Left hindlimb (tissue), 1 donor: ENCODE measurements at places on chromosomes 3 and 15.

- DNase-seq = no peak
Observed at GRCh38 chr15:28147801-28148200, 48.7 kb upstream of the OCA2 start.

DNA sequence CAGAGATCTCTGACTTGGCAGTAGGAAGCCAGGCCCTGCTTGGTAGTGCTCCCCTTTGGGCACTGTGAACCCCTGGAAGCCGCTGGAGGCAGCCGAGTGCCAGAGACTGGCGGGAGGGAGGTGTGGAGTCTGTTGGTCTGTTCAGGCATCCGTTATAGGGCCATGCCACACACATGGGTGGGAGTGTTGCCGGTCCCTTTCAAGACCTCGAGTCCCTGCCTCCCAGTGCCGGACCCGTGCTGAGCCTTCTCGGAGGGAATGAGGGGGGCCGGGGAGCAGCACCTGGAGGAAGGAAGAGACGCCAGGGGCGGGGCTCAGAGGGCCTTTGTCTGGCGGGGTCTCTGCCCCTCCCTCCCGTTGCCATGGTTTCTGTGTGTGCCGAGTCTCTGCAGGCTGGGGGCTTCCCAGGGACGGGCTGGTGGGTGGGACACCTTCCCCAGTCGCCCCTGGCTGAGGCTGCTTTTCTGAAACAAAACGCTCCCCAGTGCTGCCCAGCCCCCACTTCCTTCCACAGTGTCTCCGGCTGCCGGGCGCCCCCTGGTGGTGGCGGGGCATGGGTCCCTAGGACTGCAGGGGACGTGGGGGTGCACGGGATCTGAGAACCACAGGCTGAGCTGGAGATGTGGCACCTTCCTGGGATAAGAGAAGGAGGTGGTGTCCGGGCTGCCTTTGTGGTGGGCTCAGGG is 10.0 kb downstream of the GNAI2 start:
- peak; percentile 94 for DNase-seq

DNA sequence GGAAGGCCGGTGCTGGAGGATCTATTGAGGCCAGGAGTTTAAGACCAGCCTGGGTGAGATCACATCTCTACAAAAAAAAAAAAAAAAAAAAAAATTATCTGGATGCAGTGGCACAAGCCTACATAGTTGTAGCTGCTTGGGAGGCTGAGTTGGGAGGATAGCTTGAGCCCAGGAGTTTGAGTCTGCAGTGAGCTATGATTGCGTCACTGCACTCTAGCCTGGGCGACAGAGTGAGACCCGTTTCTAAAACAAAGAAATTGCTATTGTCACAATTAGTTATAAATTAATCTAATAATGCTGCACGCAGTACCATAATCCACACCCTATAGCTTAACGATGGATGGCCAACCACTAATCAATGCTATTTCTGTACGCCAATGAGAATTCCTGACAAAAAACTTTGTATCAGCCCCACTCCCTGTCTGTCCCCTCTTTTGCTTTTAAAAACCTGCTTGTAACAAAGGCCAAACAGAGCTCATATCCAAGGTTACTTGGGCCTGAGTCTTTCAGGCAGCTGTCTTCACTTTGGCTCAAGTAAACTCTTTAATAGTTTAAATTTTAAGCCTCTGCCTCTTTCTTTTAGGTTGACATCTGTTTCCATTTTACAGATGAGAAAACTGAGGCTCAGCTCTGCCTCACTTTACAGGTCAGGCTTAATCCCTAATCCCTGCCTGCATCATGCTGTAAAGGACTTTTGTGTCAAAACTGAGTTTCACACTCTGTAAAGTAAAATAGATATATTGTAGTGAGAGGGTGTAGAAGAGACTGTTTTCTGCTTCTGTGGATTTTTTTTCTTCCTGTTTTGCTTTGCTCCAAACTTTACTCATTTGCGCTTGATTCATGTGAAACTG is 10.9 kb downstream of the FLNB start:
- DNase-seq = no peak

DNA sequence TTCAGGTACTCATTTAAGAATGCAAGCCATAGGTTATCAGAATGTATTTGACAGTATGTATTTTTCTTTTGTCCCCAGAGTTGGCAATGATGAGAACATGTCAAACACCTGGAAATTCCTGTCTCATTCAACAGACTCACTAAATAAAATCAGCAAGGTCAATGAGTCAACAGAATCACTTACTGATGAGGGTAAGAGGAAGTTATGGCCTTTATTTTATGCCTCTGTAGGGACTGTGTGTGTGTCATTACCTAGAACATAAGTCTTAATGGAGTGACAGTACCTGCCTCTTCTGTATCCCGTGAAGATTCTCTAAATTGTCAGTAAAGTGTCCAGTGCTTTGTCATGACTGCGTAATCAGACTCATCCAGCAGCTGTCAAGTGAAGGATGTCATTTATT is 77.5 kb downstream of the KLHL25 start:
- no peak for DNase-seq

DNA sequence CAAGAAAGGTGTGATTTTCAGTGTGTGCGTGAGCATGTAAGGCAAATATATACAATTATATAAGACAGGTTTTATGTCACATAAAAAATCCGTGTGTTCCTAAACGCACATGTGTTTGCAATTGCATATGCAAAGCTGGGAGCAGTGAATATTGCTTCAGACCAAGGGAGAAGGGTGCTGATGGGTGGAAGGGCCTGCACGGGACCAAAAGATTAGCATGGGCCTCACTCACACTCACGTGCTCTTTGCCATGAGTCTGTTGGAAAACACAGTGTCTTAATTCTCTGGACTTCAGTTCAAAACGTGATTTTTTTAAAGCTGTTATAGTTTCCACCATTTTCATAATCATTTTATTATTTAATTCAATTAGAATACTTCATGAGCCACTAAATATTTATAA is 7.2 kb upstream of the ARRDC4 start:
- DNase-seq = no peak

DNA sequence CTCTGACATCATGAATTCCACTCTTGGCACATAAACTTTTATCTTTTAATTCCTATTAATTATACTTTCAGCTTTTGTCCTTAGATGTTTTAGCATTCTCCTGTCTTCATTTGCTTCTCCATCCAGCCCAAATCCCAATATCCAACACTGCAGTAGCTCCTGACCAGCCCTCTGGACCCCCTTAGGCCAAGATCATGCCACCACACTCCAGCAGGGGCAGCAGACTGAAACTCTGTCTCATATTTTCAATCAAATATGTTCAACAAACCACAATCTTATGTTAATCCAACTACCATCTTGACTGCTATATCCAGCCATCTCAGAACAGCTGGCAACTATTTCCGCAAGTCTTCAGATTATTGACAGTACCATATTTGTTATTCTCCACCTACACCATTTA is 315.8 kb upstream of the ROBO2 start:
- no peak for DNase-seq

DNA sequence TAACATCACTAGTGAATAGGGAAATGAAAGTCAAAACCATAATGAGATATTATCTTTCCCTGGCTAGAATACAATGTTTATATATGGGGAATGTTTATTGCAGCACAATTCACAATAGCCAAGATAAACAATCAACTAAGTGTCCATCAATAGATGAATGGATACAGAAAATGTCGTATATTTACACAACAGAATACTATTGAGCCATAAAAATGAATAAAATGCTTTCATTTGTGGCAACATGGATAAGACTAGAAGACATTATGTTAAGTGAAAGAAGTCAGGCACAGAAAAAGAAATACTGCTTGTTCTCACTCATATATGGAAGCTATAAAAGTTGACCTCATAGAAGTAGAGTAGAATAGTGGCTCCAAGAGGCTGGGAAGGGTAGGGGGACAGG is 65.2 kb downstream of the SLC9C1 start:
- DNase-seq = no peak

GRCh38 chr3:52290596-52291507 is 3.2 kb downstream of the GLYCTK start:
- DNase-seq = peak; percentile 20

- DNase-seq = no peak
Observed at GRCh38 chr3:54322354-54322753, 200.0 kb downstream of the CACNA2D3 start.

GRCh38 chr3:142152384-142152783 is 3.0 kb upstream of the TFDP2 start:
- DNase-seq = no peak

- DNase-seq = no peak
Observed at GRCh38 chr3:158748237-158748828, 16.1 kb upstream of the RARRES1 start.
